ENCODE measurements at places on chromosomes 3 and 15. TPM values are rescaled to one million over a fixed set of nuclear protein-coding genes. Genes with fewer than 3 reads are reported as not detected.

GRCh38 chr3:155053756-155054155, 26.4 kb upstream of the MME start:
- no peak overlapping the region for H3K27ac ChIP-seq
- no peak overlapping the region for H3K4me3 ChIP-seq
- H3K4me1 ChIP-seq: no peaks in the 10 kb centered on the region

DNA sequence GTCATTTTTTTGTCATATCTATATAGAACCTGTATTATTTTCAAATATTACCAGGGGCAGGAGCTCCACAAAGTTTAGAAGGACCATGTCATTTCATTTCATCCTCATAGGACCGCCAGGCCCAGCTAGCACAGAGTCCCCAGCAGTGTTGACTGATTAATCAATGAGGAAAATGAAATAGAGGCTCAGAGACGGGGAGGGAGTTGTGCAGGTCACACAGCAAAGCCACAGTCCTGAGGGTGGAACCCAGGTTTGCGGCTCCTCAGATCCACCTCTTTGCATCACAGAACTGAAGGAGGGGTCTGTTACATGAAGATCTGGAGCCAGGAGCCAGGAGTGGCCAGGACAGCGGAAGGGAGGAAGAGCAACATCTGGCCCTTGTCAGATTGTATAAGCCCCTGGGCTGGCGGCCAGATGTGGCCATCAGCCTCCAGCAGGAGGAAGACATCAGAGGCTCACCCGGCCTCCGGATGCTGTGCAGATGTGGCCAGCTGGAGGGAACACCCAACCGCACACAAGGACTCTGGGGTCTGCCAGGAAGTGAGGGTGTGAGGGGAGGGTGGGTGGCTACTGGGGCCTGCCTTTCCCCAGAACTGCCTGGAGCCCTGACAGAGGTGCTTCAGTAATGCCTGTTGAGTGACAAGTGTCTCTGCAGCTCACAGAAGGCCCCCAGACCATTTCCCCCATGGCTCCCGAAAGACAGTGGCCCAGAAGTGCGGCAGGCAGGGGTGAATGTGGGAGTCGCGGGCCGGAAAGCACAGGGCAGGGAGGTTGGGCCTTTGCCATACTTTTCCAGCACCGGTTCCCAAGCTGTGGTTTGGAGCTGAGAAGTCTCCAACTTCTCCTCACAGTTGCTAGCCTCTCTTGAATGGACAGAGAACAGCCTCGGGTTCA, 21.3 kb downstream of the EFCC1 start:
- peaks cover 59% of the 10 kb centered on the region for H3K4me1 ChIP-seq
- no peaks in the 10 kb centered on the region for H3K27me3 ChIP-seq
- peak; percentile 91 for DNase-seq
- no peaks in the 10 kb centered on the region for H3K36me3 ChIP-seq
- peak overlapping the region; percentile 65 for H3K27ac ChIP-seq
- H3K4me3 ChIP-seq: no peak overlapping the region

OCA2 gene
- not detected for total RNA-seq

DNA sequence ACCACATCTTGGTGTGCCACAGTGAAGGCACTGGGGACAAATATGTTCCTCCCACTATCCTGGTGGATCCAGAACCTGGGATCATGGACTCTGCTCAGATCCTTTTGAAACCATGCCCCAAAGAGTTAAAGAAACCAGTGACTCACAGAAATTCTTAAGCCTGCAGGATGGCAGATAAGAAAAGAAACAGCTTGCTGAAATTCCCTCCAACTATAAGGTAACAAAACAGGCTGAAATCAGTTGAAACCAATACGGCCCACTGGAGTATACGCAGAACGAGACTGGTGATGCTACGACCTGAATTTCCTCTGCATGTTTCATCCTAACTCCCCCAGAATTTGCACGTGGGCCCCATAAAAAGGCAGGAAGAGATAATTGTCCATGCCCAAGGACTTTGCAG, 209.6 kb downstream of the TJP1 start:
- no peak overlapping the region for H3K27ac ChIP-seq

GRCh38 chr3:154105218-154105975, 15.8 kb upstream of the ARHGEF26 start:
- no peak overlapping the region for H3K4me3 ChIP-seq
- H3K36me3 ChIP-seq: no peaks in the 10 kb centered on the region
- H3K27me3 ChIP-seq: no peaks in the 10 kb centered on the region
- no peak overlapping the region for H3K27ac ChIP-seq

DNA sequence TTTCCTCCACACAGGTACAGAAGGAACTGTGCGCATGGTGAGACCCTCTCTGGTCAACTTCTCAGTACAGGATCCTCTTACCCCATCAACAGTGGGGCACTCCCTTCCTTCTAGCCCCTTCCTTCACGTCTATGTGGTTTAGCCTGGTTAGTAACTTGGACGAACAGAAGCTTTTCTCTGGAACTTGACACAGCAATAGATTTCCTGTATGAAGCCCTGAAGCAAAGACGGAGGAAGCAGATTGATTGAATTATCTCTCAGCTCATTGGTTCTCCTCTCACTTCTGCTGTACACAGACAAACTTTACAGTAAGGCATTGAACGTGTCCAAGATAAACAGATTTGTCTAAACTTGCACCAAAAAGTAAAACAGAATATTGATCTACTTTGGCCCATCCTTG, at the start of gene CD200R1:
TSS of gene CD200R1 (minus strand) at position 210 of the 400 bp plus-strand sequence. CDS start 246 bp downstream, outside the sequence.
- no peaks in the 10 kb centered on the region for H3K27me3 ChIP-seq
- peak within 1 kb of the TSS; percentile 22 for H3K4me3 ChIP-seq
- no peaks in the 10 kb centered on the region for H3K4me1 ChIP-seq
- DNase-seq: no peak

PLA2G4E gene
- not detected for total RNA-seq

SLC22A13 gene
- total RNA-seq: 0.14 TPM

DNA sequence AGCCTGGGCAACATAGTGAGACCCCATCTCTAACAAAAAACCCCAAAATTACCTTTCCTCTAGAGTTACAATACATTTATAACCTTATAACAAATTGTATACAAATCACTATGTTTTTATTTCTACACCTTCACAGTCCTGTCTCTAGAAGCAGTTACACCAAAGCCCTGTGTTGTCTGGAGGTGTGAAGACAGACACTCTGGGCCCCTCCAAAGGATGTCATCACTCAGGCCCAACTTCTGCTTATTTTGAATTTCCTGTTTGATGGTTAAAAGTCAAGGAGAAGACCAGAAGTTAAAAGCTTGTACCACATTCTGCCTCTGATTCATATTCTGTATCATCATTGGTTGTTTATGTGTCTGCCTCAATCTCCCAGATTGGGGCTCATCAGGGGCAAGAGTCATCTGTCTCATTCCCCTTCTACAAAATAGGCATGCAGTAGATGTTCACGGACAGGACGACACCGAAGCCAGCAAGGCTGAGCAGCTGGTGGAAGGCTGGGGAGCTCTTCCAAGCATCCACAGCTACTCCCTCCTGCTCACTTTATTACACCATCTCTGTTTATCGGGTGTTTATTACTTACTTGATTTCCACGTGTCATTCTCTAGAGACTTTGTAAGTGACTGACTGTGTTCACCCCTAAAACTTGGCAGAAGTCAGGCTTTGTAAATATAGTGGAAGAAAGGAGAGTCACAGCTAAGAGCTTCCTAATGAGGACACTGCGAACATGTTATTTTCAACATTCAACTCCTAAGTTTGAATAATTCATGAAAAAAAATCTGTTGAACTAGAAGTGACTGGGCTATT, 136.8 kb upstream of the ANKRD28 start:
- H3K36me3 ChIP-seq: no peaks in the 10 kb centered on the region
- DNase-seq: peak; percentile 34
- H3K4me1 ChIP-seq: peaks cover 13% of the 10 kb centered on the region
- H3K4me3 ChIP-seq: no peak overlapping the region
- no peak overlapping the region for H3K27ac ChIP-seq

- no peaks in the 10 kb centered on the region for H3K27me3 ChIP-seq
These were observed 105.9 kb upstream of the AGBL1 start for GRCh38 chr15:85973584-85974347.

AMIGO3 gene
- total RNA-seq: not detected

DNA sequence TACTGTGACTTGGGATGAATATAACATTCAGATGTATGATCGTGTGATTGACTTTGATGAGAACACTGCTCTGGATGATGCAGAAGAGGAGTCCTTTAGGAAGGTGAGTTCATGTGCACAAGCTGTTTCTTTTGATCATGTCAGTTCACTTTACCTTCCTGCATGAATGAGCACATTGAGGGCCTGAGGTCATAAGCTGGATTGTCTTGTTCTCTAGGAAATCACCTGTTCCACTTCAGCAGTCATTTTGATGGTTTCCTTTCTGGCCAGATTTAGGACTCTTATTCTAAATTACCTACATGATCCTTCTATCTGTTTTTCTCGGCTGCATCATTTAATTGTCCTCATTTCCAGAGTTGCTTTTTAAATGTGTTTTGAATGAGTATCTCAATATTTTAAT, 4.1 kb downstream of the RCN2 start:
- H3K27me3 ChIP-seq: no peaks in the 10 kb centered on the region
- DNase-seq: no peak
- H3K27ac ChIP-seq: no peak overlapping the region
- peaks cover 18% of the 10 kb centered on the region for H3K4me1 ChIP-seq

DNA sequence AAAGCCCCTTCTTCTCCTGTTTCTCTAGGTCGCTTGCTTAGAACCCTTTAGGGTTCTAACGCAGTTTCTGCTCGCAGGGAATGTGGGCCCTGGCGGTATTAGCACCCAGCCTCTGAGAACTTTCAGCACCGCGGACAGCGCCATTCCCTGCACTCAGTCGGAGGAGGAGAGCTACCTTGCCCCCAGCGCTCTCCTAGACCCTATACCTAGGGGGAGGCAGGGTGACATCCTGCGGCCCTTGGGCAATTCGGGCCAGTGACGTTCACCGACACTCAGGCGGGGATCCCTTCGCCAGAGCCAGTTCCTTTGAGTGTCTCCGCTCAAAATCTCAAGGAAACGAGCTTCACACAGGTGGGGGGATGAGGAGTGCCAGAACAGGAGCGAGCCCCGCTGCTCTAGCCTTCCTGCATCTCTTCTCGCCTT, 1.3 kb downstream of the SLC7A14 start:
- H3K36me3 ChIP-seq: no peaks in the 10 kb centered on the region
- no peak overlapping the region for H3K27ac ChIP-seq
- peaks cover 5% of the 10 kb centered on the region for H3K4me1 ChIP-seq
- H3K27me3 ChIP-seq: peaks cover 15% of the 10 kb centered on the region

- H3K27ac ChIP-seq: no peak overlapping the region
- no peaks in the 10 kb centered on the region for H3K36me3 ChIP-seq
- no peak overlapping the region for H3K4me3 ChIP-seq
- peak; percentile 35 for DNase-seq
- H3K27me3 ChIP-seq: peaks cover 17% of the 10 kb centered on the region
- peaks cover 27% of the 10 kb centered on the region for H3K4me1 ChIP-seq
These were observed 18.9 kb downstream of the PTH1R start for GRCh38 chr3:46896386-46896785.

DNA sequence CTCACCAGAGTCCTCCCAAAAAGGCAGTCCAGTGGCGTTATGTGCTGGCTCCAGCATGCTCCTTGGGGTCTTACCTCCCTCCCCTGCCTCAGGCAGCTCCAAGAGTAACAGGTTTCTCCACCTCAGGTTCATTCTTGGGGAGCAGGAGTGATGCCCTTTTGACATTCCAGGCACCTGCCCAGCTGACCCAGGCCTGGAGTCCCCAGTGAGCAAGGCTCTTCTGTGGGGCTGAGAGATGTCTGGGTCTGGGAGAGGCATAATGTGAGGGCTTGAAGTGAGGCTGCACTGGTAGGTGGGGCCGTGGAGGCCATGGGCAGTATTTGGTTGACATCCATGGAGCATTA, 15.3 kb downstream of the PXYLP1 start:
- H3K4me3 ChIP-seq: no peak overlapping the region
- no peaks in the 10 kb centered on the region for H3K27me3 ChIP-seq
- DNase-seq: no peak
- H3K36me3 ChIP-seq: no peaks in the 10 kb centered on the region
- H3K27ac ChIP-seq: no peak overlapping the region
- peaks cover 13% of the 10 kb centered on the region for H3K4me1 ChIP-seq

DNA sequence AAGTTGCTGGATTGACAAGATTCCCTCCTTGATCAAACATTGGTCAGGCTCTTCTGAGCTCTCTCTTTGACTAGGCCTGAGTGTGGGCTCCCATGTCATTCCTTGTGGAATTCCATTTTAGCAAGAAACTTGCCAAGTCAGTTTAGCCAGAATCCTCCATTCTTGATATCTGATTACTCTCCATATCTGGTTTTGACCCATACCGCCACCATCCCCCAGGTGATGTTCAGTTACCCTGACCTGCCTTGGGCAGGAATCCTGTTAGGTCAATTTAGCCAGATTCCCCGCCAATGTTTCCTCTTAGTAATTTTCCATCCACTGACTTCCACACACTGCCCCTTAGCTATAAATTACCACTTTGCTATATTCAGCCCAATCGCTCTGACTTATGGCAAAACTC, 1.0 kb upstream of the PCCB start:
- no peaks in the 10 kb centered on the region for H3K36me3 ChIP-seq
- no peak for DNase-seq
- peaks cover 9% of the 10 kb centered on the region for H3K4me1 ChIP-seq
- H3K27me3 ChIP-seq: no peaks in the 10 kb centered on the region

DNA sequence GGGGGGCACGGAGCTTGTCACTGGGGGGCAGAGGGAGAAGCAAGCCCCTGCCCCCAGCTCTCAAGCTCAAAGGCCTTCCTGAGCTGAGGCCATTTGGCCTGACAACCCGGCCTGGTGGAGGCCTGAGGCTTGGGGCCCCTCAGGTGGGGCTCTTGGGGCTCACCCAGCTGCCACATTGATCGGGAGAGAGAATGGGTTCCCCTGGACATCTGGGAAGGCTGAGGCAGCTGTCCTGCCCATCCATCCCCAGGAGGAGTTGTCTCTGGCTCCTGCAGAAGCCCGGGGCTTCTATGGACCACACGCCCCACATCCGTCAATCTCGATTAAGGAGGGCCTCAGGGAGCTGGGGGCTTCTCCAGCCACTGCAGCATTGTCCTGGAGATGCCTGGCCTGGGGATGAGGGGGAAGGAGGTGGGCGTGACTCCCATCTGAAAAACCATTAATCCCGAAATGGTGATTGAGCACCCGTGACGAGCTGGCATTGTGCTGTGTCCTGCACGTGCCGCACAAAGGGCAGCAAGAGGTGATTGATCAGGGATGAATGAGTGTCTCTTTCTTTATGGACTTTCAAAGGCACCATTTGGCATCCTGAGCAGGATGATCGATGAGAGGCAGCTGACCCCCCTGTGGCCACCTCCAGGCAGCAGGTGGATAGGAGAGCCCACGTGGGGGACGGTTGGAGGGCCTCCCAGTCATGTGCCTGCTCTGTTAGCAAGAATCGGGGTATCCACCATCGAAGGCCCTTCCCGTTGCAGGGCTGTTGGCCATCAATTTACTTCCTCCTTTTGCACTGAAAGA, 17.2 kb upstream of the CRABP1 start:
- no peaks in the 10 kb centered on the region for H3K27me3 ChIP-seq
- no peak overlapping the region for H3K4me3 ChIP-seq
